ENCODE measurements at places on chromosomes 3 and 15.

GRCh38 chr3:9396301-9396631, 1.1 kb upstream of the SETD5 start:
- DNase-seq: no peak

DNA sequence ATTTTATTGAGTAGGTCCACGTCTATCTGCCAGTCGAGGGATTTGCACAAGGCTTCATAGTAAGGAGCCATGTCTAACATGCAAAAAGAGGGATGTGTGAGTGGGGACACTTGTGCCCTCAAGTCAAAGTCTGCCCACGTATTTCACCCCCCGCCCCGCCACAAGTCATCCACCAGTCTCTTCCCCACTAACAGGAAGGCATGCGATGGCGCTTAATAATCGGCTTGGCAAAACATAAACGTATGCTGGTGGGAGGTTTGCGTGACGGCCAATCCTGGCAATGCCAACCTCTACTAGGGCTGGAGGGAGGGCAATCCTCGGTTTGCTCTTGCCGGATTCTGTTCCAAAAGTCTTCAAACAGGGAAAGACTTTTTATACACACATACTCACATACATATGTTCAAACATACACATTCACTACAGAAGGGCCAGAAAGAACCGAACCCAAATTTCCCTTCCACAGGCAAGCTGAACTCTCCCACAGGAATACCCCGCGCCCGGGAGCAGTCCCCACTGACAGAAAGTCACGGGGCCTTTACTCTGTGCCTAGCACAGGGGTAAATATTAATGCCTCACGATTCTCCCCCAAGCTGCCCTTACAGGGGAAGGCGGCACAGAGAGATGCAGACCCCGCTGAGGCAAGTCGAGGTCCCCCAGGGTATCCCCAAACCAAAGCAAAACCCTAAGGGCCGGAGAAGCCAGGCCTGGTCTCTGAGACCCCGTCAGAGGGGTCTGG, 675 bp downstream of the PSMD6 start:
- peak; percentile 13 for DNase-seq

GRCh38 chr3:126496894-126497850, 20.4 kb downstream of the UROC1 start:
- DNase-seq: no peak

GRCh38 chr15:88635318-88635717, 3.5 kb upstream of the ISG20 start:
- no peak for DNase-seq

DNA sequence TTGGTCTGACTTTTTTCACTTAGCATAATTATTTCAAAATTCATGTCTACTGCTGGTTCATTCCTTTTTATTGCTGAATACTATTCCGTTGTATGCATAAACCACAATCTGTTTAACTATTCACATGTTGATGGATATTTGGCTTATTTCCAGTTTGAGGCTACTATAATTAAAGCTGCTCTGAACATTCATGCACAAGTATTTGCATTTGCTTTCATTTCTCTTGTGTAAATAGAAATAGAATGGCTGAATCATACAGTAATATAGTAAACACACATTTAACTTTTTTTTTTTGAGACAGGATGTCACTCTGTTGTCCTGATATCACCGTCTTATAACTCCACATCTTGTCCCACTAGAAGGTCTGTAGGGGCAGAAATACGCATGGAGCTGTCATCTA, 57.3 kb downstream of the NMNAT3 start:
- DNase-seq: no peak

DNA sequence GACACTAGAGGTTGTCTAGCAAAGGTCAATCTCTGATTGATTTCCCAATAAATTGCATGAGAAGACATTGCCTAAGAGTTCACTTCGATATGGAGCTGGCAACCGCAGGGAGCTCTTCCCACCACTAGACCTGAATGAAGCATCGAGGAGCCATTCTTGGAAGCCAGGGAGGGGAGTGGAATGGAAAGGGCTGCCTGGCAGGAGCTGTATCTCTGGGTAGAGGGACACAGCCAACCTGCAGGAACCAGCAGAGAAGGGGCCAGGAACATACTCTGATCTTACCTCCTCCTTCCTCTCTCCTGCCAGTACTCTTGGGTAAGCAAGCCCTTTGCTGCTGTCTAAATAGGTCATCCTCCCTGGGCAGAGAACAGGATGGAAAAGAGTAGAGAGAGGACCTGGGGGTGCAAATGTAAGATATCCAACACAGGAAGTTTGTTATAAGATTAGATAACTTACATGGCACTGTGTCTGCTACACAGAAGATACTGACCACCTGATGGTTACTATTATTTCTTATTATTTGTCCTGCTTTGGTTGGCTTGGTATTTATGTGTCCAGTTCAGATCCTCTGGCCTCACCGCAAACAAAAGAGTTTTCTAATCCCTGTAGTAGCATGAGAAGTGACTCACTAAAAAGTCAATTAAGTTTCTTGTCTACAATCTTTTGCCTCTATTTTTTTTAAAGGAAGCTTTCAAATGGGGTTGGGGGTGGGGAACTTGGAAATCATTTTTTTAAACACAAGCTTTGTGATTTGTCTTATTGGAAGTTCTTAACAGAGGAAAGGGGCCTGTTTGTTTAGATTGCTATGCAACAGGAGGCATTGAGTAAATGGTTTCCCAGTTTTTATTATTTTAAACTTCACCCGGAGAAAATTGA, 156.7 kb upstream of the TSC22D2 start:
- DNase-seq: no peak

DNA sequence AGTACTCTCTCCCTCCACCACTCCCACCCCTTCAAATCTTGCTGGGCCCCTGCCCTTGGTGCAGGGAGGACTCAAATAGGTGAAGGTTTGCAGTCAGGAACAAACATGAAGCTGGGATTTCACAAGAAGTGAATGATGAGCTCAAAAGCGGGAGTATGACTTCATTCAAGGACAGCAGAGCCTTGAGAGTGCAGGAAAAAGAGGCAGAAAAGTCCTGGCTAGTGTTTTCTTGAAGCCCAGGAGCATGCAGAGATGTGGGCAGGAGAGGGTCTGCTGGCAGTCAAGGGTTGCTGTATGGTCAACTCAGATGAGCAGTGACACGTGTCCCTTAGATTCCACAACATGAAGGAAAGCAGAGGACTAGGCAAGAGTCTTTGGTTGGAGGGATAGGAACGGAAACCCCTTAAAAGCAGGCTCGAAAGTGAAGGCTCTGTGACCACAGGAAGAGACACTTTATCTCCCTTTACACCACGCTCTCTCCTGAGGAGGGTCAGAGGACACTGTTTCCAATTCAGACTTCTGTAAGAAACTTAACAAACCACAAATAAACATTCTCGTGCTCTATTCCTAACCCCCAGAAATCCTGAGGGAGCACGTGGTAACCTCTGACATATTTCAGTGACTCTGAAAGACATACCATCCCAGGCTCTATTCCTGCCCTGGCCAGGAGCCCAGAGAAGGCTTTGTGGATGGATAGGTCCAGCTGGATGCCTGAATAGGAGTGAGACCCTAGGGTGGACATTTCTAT, 168.0 kb upstream of the NDN start:
- DNase-seq: no peak

DNA sequence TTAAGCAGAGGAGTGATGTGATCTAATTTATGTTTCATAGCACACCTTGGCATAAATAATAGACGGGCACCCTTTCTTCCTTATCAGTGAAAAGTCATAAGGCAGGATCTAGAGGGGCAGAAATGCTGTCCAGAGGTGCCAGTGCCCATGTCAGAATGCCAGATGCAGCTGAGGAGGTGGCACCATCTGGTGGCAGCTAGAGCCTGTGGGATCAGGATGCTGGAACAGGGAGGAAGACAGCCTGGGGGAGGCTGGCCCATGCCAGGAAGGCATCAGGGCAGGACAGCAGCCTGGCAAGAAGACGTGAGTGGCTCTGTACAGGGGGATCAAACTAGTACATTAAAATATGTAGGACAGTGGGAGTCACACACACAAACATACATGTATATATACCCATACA, 16.5 kb downstream of the MYH15 start:
- DNase-seq: peak; percentile 25

DNA sequence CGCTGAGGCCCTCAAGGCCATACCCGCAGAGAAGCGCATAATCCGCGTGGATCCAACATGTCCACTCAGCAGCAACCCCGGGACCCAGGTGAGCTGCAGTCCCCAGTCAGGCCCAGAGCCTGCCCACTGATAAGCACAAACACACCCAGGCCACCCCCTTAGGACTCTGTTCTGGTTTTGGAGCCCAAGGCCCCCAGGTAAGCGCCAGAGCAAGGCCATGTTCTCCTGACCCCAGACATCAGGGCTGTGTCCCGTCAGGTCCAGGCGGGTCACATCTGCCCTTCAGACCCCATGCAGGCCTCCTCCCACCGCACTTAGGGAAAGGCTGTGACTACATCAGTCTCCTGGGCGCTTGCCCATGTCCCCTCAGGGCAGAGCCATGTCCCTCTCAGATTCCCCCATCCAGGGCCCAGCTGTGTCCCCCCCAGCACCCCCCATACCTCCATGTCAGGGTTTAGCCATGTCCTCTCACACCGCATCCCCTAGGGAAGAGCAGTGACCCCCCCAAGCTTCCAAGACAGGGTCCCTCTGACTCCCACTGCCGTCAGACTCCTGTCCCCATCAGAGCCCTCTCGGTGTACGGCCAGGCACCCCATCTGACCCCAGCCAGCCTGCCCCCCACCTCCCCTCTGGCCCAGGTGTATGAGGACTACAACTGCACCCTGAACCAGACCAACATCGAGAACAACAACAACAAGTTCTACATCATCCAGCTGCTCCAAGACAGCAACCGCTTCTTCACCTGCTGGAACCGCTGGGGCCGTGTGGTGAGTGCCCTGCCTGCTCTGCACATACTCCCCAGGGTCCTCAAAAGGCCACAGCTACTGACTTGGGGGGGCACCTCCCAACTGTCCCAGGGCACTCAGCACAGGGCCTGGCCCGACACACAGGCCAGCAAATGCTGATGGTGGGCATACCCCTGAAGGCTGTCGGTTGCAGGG, 1.6 kb downstream of the PARP3 start:
- no peak for DNase-seq

- no peak for DNase-seq
These were observed 392.8 kb downstream of the OCA2 start for GRCh38 chr15:27706300-27706699.

GRCh38 chr3:175404621-175405020, 545.5 kb downstream of the NAALADL2 start:
- no peak for DNase-seq

GRCh38 chr15:70505936-70506912, 257.1 kb downstream of the UACA start:
- no peak for DNase-seq

DNA sequence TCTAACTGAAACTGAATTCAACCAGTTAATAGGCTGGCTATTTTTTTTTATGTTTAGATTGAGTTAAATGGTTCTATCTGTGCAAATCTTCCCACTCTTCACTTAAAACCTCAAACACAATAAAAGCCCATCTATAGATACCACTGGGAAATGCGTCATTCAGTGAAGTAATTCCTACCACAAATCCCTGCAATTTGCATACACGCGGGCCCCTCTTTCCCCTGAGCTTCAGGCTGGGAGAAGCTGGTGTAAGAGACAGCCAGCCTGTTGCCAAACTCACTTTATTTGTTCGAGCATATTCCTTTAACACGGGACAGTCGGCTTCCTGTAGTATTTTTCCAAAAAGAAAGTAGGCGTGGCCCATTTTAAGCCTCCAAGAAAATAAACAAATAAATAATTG, 26.0 kb upstream of the MCTP2 start:
- DNase-seq: no peak

DNA sequence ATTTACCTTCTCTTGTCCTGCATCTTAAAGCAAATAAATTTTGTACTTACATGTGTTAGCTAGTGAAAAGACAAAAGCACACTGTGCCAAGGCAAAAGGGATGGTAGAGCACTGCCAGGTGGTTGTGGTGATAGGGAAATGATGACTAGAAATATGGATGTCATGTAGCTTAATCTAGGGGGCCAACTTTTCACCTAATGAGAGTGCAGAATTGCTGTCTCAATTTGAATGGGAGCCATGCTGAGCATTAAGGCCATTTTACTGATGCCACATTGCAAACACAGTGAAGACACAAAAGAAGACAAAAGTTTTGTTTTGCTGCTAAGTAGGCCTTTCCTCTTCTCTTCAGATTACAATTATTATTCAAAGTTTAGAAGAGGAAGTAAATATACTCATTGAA, 274.7 kb downstream of the PDCD6IP start:
- no peak for DNase-seq

DNA sequence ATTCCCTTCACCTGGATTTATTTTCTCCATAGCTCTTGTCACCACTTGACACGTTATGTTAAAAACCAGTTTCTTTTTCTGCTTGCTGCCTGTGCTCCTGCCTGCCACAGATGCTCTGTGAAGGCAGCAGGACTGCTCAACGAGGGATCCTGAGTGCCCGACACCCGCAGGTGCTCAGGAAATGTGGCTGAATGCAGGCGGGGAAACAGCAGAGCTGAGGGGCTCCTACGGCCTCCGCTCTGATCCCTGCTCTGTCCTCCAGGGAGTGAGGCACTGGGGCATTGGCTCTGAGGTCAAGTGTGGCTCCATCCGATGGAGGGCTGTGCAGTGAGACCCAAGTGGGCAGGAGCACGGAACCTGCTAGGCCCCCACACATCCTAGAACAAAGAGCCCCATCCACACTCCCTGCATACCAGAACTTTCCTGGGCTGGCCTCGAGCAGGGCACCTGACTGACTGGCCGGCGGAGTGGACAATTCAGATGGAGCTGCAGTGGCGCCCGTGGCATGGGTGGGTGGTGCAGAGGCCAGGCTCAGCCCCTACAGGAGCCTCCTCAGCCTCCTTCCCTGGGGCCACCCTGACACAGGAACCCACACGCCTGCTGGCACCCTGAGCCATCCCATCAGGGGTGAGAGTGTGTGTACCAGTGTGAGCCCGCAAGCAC, 27.9 kb downstream of the IQSEC1 start:
- DNase-seq: no peak

- DNase-seq: no peak
These were observed 35.8 kb downstream of the ABHD5 start for GRCh38 chr3:43726521-43726920.

- no peak for DNase-seq
These were observed 573.3 kb downstream of the MCTP2 start for GRCh38 chr15:94804613-94805012.

GRCh38 chr3:12479919-12480427, 4.3 kb upstream of the TSEN2 start:
- DNase-seq: peak; percentile 12

DNA sequence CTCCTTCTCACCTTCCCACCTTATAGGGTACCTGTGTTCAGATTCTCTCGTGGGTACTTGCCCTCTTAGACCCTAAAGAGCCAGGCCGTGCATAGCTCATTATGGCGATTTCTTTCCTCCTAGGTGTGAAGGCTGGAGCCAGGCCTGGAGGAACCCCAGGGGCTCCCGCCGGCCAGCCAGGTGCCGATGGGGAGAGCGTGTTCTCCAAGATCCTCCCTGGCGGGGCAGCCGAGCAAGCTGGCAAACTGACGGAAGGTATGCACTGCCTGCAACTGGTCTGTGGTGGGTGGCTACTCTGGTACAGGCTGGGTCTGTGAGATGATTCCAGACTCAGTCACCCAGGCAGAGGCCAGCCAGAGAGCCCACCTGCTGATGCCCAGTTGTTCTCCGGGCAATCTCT, 9.9 kb upstream of the APEH start:
- DNase-seq: no peak

DNA sequence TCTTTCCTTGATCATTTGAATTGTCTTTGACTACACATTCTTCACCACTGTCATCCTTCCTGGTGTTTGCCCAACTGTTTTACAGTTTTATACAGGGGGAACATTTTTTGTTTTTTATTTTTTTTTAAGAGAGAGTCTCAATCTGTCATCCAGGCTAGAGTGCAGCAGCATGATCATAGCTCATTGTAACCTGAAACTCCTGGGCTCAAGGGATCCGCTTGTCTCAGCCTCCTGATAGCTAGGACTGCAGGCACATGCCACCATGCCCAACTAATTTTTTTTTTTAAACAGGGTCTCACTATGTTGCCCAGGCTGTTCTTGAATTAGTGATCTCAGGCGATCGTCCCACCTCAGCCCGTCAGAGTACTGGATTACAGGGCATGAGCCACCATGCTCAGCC, 222.6 kb downstream of the BBX start:
- DNase-seq: no peak
